AG04449 (cell line): ENCODE measurements at places on chromosomes 4 and X.

- no peak for DNase-seq
Measured at GRCh38 chr4:144507311-144508101, 138.4 kb upstream of the HHIP start.

DNA sequence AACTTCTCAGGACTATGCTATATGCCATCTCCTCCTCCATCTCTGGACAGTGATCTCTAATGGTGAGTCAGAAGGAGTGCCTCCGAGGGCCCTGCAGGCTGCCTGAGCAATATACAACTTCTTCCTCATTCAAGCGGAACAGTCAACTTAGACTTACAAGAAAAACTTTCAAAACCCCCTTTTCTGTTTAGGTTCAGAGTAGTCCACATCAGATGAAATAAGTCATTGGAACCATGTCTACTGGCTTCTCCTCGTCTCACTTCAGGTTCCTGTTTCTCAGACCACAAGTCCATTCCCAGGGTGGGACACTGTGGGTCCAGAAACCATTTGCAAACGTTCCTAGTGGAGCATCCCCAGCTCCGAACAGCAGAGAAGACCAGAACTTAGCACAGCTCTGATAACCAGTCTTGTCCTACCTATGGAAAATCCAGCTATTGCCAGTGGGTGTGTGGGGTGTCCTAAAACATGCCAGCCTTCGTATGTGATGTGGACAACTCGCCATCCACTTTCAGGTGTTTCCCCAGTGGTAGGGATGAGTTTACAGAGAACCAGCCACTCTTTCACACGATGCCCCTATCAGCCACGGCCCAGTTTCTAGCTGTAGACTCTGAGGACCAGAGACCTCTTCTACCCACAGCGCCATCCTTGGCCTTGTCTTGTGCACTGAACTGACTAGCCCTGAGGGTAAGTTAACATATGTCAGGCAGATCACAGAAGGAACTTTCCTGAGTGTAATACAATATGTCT is 32.7 kb upstream of the NKRF start:
- DNase-seq, result no peak

DNA sequence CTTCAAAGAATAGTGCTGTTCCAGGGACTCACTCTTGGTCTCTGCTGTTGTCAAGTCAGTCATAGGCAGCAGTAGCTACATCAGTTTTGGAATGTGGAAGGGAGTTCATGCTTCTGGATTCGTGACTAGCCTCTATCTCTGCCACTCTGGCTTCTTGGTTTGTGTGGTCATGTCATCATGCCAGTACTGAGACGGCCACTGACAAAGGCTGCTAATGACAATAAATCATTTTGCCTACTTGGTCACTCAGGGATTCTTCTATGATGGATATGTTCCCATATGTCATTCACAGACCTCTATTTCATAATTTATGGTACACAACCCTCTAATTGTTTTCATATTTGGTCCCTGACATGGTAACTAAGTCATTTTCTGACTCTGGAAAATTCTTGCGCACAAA is 450.8 kb upstream of the BOD1L1 start:
- DNase-seq, result no peak

- no peak for DNase-seq
Measured at GRCh38 chr4:25401066-25401465, 24.0 kb downstream of the ANAPC4 start.

GRCh38 chrX:148284056-148284455 is 216.4 kb upstream of the AFF2 start:
- no peak for DNase-seq

DNA sequence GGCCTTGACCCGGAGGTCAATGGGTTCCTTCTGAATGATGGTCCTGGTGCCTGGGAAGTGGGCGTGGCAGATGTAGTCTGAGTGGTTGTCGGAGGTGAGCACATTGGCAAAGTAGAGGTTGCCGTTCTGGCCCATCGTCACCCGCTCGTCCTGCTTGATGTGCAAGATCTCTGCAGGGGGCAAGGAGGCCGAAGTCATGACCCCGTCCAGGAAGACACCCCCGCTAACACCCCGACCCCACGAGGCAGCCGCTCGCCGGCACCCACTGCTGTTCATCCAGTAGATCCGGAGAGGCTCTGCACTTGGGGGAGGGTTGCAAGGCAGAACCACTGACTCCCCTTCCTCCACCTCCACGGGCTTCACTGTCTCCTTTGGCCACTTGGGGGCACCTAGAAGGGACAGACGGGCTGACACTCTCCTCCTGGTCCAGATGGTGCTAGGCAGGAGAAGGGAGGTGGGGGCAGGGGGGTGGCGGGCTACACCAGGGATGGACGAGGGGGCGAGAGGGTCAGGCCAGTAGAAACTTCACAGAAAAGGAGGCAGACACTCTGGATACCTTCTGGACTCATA is 15.1 kb downstream of the L1CAM start:
- no peak for DNase-seq

GRCh38 chrX:44494357-44494756 is 48.3 kb downstream of the FUNDC1 start:
- DNase-seq, result no peak

DNA sequence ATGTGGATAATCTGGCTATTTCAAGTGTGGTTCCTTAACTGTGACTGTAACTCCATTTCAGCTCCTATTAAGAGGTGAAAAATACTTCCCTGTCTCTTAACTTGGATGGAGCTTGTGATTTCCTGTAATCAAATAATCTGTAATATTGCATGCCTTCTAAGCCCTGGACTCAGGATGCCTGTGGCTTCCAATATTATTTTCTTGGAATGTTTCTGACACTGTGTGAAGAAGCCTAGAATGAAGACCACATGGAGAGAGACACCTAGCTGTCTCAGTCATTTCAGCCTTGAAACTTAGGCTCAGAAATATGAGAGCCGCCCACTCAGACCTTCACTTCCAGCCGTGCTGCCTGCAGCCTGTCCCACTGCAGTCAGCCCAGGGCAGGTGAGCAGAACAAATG is 544.3 kb downstream of the TRIML1 start:
- no peak for DNase-seq

GRCh38 chr4:40157436-40157835 is 39.4 kb upstream of the RHOH start:
- no peak for DNase-seq

- no peak for DNase-seq
Measured at GRCh38 chr4:152398060-152398459, 137.8 kb downstream of the FBXW7 start.

GRCh38 chr4:25089051-25089763 is 58.5 kb upstream of the LGI2 start:
- no peak for DNase-seq

DNA sequence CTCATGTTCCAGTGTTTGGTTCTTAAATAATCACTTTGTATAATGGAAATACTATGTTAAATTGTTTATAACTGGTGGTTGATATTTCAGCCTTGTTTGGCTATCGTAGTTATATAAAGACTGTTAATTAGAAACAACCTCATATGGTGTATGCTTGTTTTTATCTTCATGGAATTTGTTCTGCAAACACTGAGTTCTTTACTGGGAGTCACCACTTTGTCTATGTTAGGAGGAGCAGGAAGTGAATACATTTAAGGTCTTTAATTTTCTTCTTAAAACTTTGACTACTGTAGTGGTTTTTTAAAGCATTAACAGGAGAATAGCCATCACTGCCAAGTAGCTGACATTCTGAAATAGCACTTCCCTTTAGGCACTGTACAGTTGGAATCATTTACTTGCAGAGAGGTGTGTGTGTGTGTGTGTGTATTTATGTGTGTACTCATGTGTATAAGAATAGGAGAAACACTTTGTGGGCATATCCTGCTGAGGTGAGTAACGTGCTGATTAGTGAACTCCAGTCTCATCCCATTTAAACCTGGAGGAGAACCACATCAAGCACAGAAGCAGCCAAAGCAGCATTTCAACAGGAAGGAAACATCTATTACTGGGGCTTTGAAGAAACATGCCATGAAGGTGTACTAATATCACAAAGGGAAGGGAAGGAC is 37.8 kb downstream of the TET2 start:
- no peak for DNase-seq

DNA sequence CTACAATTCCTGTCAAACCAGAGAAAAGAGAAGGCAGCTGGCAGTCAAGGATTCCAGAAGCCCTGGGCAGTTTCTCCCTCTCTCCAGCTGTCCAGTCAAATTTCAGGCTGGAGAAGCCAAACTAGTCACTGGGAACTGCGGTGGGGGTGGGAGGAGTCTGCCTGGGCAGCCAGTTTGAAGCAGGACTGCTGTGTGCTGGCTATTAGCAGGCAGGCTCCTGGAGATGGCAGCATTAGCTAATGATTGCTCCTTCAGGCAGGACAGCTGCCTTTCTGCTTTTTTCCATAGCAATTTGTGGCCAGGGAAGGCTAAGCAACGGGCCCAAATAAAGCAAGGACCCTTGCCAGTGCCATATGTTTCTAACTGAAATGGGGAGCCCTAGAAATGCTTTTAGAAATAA is 44.7 kb upstream of the FGF13 start:
- DNase-seq, result no peak

- DNase-seq, result peak; percentile 74
Measured at GRCh38 chrX:49039598-49040375, 3.4 kb downstream of the TFE3 start.

DNA sequence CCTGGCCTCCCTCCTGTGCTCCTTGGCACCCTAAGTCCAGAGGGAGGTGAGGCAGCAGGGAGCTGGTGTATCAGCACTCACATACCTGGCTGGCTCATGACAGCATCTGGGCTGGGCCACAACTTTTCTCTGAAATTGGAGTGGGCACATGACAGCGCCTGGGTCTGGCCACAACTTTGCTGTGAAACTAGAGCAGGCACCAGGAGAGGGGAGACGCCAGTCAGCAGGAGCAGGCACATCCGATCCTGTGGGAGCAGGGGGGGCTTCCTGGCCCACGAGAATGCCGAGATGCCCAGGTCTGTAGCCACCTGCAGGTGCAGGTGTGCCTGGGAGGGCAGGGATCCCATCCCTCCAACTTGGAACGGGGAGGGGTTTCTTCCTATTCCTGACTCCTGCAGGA is 69.7 kb upstream of the PPP3CA start:
- DNase-seq, result no peak

GRCh38 chr4:119314356-119314755 is 7.6 kb downstream of the FABP2 start:
- no peak for DNase-seq

DNA sequence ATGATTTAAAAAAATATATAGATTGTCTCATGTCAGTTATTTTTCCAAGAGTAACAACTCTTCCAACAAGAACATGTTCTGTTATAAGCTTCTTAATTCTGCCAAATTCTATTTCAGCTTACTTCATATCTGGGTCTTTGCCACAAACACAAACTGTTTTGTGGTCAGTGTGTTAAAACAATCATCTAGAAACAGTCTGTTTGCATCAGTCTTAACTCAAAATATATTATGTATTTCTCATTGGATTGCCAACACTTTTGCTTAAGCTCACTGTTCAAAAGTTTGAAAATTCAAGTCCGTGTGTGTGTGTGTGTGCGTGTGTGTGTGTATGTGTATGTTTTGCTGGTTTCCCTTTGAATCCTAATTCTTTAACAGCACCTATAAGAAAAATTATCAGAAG is 752.3 kb upstream of the NDST4 start:
- no peak for DNase-seq

DNA sequence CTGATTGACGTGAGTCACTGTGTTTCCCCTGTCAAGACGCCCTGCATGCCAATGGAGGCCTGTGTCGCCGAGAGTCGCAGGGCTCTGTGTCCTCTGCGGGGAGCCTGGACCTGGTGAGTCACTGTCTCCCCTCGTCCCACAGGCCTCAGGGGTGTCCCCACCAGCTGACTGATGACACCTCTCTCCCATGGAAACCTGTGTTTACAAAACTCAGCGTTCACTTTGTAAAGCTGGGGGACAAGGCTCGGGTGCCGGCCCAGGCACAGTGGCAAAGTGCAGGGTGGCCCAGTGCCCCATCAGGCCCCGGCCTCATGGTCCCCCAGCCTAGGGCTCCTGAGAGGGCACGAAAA is 21.2 kb upstream of the HGFAC start:
- no peak for DNase-seq

GRCh38 chr4:35511851-35512250 is 732.5 kb downstream of the ARAP2 start:
- no peak for DNase-seq

DNA sequence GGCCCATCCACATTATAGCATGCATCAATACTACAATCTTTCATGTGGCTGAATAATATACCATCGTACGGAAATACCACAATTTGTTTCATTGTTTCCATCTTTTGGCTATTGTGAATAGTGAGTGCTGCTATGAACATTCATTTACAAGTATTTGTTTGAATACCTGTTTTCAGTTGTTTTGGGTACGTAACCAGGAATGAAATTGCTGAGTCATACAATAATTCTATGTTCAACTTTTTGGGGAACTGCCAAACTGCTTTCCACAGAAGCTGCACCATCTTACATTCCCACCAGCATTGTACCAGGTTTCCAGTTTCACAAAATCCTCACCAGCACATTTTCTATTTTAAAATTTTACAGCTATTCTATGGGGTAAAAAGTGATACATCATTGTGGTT is 28.5 kb upstream of the MANBA start:
- DNase-seq, result peak; percentile 33

GRCh38 chrX:14753441-14753840 is 119.4 kb downstream of the FANCB start:
- no peak for DNase-seq

DNA sequence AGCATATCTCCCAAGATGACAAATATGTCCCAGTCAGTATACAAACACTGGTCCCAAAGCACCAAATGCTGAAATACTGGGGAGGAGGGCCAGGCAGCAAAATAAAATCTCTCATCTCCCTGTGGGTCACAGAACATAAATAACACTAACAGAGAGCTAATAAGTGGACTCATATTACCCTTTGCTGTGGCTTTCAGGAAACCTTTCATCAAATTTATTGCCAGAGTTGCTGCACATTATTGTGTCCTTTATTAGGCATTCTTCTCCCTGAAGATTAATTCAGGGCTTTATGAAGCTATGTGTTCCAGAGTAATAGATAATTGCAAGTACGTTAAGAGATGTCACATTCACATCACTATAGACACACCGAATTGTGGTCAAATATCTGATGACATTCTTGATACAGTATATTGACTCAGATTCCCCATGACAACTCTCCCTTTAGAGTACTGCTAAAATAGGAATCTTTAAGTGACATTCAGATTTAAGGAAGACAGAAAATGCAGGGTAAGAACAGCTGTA is 124.1 kb upstream of the PRR32 start:
- DNase-seq, result no peak

DNA sequence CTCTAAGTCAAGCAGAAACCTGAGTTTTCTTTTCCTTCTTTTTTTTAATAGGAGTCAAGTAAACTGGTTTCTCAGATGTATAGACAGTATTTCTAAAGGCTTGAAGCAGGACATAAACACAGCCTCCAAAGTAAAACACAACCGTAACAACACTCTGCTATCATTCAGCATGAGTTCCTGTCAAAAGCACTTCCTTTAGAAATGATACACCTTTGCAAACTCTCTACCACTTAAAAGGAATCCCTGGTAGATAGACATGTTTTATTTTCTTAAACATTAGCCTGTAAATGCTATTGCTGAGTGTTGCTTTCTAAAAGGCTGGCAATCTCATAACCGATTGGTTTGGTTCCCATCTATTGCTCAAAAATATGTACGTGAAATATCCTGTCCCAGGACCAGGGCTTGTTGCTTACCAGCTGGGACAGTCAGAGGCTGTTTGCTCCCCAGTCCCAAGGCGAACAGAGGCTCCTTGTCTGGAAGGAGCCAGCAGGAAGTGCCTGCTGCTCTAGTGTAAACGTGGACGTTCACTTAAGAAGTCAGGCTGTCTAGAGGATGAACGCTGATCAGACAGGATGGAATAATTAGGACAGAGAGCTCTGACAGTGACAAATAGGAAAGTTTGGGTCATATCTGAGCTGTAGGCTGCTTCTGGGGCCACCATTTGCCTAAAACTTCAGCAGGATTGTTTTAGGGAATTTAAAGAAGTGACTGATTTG is 173.9 kb upstream of the KLF3 start:
- no peak for DNase-seq

GRCh38 chr4:39637586-39638353 is 895 bp downstream of the SMIM14 start:
- no peak for DNase-seq
